ENCODE measurements at places on chromosomes 2 and 18. TPM values are rescaled to one million over a fixed set of nuclear protein-coding genes. Genes with fewer than 3 reads are reported as not detected.
A peak's percentile ranks its signal among the peaks of the same experiment; 100 is the strongest.

GRCh38 chr2:106839849-106840595 lies 45.9 kb downstream of the ST6GAL2 start:
- no peak for DNase-seq

- no peak for DNase-seq
Observed at GRCh38 chr18:72908181-72908580, 40.4 kb upstream of the NETO1 start.

DNA sequence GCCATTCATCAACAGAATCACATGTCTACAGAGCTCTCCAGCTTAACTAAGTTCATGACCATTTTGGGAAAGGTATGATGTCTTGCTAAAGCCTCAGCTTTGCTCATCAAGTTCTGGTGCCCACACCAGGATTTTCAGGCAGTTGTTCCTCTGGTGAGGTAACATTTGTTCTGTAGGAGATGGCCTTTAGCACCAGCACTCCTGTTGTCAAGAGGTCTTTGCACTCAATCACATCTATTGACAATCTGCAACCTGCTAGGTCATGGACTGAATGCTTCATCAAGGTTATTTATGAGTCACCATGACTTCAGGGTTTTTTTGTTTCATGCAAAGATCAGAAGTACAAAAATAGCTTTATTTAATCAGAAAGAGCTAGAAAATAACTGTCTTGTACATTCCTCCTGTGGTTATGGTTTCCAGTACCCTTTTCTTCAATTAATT lies 36.6 kb upstream of the VIT start:
- DNase-seq, result no peak

DNA sequence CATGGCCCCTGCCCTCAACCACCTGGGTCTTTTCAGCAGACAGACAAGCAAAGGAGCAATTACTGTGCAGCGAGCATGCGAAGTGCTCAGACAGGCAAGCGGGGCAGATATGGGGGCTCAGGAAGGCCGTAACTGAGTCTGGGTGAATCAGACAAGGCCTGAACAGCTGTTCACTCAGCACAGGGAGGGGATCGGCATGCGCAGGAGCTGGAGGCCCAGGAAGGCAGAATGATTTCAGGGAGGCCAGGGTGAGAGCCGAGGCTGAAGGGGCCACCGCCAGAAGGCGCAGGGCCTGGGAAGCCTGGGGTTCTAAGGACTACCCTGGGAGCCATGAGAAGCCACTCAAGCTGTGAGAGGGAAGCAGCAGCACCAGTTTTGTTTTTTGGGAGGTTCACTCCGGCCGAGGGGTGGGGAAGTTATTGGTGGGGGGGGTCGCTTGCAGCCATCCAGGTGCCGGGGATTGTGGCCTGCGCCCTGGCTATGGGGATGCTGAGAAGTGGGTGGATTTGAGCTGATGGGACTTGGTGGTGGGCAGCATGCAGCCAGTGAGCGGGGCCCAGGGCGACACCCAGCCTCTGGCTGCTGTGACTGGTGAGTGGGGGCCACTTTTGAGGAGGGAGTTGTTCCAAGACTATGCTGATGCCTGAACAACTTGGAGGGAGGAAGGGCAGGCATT lies 132.2 kb downstream of the TSN start:
- no peak for DNase-seq

DNA sequence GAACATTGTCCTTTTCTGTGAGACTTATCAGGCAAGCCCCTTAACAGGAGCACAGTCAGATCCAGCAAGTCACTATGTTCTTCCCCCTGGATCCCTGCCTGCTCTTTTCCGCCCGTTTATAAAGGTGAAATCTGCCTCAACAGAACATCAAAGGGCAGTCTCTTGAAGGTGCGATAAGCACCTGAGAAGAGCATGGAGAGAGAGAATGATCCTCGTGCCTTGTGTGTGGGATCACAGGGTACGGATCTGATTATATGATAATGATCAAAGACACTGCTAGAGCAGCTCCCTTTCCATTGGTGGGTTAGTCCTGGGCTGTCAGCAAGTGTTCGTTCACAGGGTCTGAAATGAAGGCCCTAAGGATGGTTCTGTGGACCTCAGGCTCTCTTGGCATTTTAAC lies 106.4 kb downstream of the ZAP70 start:
- DNase-seq, result no peak

GRCh38 chr2:189836644-189837043 lies 52.4 kb downstream of the PMS1 start:
- no peak for DNase-seq

- DNase-seq, result no peak
Observed at GRCh38 chr2:54768772-54769428, 45.4 kb downstream of the EML6 start.

DNA sequence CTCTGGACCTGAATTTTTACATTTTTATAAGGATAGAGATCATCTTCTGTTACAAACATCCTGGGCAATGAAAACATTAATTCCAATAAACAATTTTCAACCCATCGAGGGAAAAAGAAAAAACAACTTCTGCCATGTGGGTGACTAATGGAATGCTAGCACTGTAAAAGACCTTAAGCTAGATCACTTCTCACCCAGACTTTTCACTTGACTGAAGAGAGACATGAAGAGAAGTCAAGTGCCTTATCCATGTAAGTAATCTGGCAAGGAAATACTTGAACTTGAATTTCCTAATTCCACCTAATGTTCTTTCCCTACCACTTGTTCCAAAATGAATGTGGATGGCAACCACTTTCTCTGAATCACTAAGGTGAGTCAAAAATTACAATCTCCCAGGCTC lies 98.3 kb upstream of the ACVR1C start:
- DNase-seq, result no peak

Gene CYRIA
- total RNA-seq, result 23.5 TPM

DNA sequence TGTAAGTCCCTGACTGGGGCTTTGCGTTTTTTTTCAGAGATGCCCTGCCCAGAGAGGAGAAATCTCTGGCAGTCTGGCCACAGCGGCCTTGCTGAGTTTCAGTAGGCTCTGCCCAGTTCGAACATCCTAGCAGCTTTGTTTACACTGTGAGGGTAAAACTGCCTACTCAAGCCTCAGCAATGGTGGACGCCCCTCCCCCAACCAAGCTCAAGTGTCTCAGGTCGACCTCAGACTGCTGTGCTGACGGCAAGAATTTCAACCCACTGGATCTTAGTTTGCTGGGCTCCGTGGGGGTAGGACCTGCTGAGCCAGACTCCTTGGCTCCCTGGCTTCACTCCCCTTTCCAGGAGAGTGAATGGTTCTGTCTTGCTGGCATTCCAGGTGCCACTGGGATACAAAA lies 31.7 kb downstream of the L3MBTL4 start:
- no peak for DNase-seq

DNA sequence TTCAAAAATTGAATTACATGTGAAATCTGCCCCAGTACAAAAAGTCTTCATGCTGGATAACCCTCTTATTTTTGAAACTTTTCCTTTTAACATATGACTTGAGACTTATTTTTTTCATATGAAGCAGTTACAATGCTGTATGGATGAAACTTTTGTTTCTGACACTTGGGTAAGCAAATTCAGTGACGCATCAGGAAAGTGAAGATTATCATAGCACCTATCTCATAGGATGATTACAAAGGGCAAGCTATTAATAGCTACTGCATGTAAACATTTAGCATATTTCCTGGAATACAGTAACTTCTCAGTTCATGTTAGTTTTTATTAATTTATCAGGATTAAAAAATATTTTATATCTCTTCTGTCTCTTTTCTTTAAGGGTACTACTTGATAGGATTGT lies 1109.2 kb downstream of the LRP1B start:
- no peak for DNase-seq

- DNase-seq, result peak; percentile 70
Observed at GRCh38 chr2:233074106-233074505, 14.0 kb downstream of the INPP5D start.

GRCh38 chr2:27390822-27391679 lies 10.5 kb upstream of the ZNF513 start:
- no peak for DNase-seq

Gene SLC11A1
- total RNA-seq, result 28.8 TPM

Gene RFX8
- 0.32 TPM for total RNA-seq

- no peak for DNase-seq
Observed at GRCh38 chr2:138275292-138275690, 226.3 kb upstream of the SPOPL start.

- no peak for DNase-seq
Observed at GRCh38 chr2:56713161-56713676, 529.4 kb downstream of the CCDC85A start.

Gene ABCG5
- not detected for total RNA-seq

Gene TPO
- 6.0 TPM for total RNA-seq

GRCh38 chr2:192151853-192152252 lies 42.9 kb downstream of the TMEFF2 start:
- DNase-seq, result no peak

DNA sequence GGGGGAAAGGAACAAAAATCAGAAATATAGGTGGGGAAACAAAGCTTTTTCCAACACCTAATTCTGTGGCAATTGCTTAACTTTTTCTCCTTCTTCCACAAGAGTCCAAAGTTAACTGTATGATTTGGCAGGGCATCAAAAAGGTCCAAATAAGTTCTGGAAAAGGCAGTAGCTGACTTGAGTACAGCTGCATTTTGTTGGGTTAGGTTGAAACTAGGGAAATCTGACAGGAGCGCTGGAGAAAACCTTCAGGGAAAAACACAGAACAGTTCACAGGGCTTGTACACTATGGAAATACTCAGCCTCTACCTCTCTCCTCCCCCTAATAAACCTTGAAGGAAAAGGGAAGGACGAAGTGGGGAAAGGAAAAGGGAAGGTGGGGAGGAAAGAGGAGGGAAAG lies 438.6 kb downstream of the ZEB2 start:
- no peak for DNase-seq

- DNase-seq, result no peak
Observed at GRCh38 chr18:13564579-13564978, 161.8 kb downstream of the FAM210A start.

Gene SPDYA
- 0.86 TPM for total RNA-seq

- peak; percentile 46 for DNase-seq
Observed at GRCh38 chr2:429575-430254, 141.8 kb upstream of the ALKAL2 start.

Gene COL6A3
- total RNA-seq, result 485 TPM

- no peak for DNase-seq
Observed at GRCh38 chr2:203732953-203733510, 26.6 kb downstream of the CD28 start.

Gene LONRF2
- total RNA-seq, result 15.7 TPM

GRCh38 chr2:33110461-33110860 lies 163.7 kb downstream of the LTBP1 start:
- no peak for DNase-seq

Gene CFC1
- total RNA-seq, result not detected

Gene ANXA4
- total RNA-seq, result 92.2 TPM

DNA sequence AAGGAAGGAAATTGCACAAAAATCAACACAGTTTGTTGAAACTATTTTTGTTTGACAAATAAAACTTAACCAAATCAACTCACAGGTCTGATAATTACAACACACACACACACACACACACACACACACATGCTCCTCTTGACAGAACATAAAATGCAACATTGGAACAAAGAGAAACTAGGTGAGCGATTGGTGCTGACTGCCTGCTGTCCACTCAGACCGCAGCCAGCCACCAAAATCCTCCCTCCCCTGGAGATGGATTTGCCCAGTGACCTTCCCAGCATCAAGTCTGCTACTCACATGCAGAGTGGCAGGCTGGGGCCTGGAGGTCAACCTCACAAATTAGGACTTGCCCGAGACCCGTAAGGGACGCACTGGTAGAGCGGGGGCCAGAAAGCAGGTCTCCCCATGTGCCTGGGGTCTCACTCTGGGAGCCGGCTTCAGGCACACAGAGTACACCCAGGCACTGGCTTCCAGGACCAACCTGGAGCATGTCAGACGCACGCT lies 61.4 kb downstream of the DIPK1C start:
- DNase-seq, result peak; percentile 68

GRCh38 chr18:40582105-40582504 lies 1372.9 kb upstream of the PIK3C3 start:
- no peak for DNase-seq

Gene CNGA3
- 0.38 TPM for total RNA-seq

DNA sequence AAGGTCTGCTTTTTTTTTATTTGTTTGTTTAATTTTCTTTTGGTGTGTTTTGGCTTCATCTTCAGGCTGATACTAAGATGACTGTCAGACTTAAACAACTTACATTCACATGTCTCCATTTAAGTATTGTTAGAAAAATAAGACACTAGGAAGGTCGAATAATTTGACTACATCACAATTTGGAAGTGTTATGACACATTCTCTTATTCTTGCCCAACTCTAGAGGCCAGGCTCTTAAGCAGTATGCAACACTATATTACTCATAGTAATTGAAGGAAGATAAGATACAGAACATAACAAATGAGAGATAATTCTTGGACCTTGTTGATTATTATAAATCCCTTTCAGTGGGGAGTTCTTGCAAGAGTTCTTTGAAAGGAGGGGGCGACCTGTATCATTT lies 295.3 kb upstream of the COL3A1 start:
- no peak for DNase-seq

Gene FEV
- not detected for total RNA-seq

Gene MAPRE3
- total RNA-seq, result 16.3 TPM
